Foreskin keratinocyte (primary cell): ENCODE measurements at places on chromosomes 2 and 18.

- peak; percentile 31 for DNase-seq
Observed at GRCh38 chr18:40810372-40810771, 1144.7 kb upstream of the PIK3C3 start.

- DNase-seq, result no peak
Observed at GRCh38 chr2:214904634-214905033, 95.2 kb upstream of the BARD1 start.

- DNase-seq, result no peak
Observed at GRCh38 chr18:28409811-28410210, 232.9 kb upstream of the CDH2 start.

- no peak for DNase-seq
Observed at GRCh38 chr2:136168720-136169119, 50.8 kb upstream of the CXCR4 start.

- DNase-seq, result no peak
Observed at GRCh38 chr2:170341684-170342623, 164.0 kb downstream of the MYO3B start.

- no peak for DNase-seq
Observed at GRCh38 chr2:10847008-10847407, 34.4 kb upstream of the PDIA6 start.

DNA sequence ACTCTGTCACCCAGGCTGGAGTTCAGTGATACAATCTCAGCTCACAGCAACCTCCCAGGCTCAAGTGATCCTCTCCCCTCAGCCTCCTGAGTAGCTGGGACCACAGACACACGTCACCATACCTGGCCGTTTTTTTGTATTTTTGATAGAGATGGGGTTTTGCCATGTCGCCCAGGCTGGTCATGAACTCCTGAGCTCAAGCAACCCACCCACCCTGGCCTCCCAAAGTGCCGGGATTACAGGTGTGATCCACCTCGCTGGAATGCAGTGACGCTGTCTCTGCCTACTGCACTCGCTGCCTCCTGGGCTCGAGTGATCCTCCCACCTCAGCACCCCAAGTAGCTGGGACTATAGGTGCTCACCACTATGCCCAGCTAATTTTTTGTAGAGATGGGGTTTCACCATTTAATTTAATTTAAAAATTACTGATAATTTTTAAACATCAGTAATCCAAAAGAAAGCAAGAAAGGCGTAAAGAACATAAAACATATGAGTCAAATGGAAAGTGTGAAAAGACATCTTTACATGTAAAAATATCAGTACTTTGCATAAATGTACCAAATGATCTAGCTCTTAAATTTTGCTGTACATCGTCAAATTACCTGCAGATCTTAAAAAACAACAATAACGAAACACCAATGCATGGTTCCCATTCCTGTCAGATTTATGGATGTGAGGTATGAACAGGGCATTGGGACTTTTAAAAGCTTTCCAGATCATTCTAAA, 2.8 kb upstream of the ZNF236 start:
- no peak for DNase-seq

- DNase-seq, result peak; percentile 18
Observed at GRCh38 chr2:135913727-135914365, 37.6 kb upstream of the MCM6 start.

DNA sequence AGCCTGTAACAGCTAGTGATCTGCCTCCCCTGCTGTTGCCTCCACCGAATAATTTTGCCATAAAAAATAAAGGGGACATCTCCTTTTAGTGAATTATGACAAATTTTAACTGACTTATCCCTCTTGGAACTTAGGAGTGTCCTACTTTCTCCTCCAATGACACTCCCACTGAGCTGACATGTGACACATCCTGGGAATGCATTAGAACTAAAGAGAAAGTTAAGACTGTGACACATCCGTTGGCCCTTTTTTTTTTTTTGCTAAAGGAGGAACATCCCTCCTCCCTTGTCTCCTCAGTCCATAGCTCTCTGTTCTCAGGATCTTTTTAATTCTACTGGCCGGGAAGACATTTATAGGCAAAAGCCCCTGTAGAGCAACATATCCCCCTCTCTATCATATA, 268.2 kb downstream of the NRXN1 start:
- DNase-seq, result no peak

- DNase-seq, result no peak
Observed at GRCh38 chr2:121567957-121568409, 37.3 kb downstream of the RNU4ATAC start.

DNA sequence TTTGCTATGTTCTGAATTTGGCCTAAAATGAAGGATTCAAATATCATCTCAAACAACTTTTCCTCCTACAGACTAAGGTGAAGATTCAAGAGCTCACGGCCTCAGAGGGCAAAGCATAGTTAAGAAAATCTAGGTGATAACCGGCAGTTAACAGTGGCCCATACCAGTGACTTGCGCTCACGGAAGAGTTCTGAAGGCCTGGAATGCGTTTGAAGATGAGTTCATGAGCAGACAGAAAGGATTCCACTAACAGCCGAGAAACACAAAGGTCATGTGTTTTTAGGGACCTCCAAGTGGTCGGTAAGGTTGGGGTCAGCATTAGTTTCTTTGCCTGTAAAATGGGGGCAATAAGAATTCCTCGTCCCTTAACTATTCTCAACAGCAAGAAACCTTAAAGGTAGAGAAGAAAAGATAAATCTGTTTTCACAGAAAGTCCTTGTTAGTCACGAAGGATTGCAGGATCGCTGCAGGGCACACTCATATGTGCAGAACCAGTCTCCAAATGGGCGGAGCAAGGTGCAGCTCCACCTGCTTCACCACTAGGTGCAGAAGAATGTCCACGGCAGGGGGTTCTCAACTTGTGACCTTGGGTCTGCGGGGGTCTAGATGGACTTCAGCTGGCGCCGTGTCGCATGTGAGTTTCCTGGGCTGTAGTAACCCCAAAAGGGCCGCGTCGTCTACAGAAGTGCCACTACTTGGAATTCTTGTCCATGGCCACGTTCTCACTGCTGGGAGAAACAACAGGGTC, 708 bp upstream of the RPIA start:
- DNase-seq, result peak; percentile 69

GRCh38 chr2:160405077-160405867, 88.3 kb downstream of the RBMS1 start:
- no peak for DNase-seq

DNA sequence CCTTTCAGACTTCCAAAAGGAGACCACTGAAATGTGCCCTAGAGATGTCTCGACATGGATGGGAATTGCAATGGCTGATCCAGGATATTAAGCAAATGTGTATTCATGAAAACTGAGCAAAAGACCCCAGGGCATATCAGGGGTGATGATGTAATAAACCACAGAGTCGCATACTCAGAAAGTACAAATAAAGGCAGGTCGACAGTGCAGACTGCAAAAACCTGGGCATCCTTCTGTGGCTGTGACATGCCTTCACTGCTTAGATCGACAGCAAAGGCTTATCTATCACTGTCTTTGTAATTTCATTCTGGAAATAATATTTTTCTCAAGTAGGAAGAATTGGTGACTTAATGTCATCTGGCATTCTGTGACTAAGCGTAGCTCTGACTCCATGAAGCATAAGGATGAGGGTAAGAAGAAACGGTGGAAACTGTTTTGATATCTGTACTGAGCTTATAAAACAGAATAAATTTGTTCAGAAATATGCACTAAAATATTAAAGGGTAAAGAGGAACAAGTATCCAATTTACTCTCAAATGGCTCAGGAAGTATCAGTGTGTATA, 115.6 kb upstream of the NRP2 start:
- peak; percentile 12 for DNase-seq

- DNase-seq, result no peak
Observed at GRCh38 chr2:2269989-2270562, 61.0 kb downstream of the MYT1L start.

DNA sequence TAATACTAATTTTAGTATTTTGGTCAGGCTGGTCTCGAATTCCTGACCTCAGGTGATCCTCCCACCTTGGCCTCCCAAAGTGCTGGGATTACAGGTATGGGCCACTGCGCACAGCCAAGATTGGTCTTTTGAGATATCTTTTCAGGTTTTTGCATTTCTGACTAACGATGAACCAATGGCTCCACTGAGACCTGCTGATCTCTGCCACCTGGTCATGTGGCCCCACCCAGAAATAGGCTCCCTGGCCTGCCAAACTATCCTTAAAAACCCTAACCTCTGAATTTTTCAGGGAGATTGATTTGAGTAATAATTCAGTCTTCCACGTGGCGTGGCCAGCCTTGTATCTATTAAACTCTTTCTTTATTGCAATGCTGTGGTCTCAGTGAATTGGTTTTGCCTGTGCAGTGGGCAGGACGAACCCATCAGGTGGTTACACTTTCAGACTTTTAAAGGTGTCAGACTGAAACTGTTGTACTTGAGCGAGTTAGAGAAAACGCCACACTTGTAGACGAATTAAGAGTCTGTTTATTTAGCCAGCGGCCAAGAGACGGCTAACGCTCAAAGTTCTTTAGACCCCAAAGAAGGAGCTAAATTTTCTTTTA, 85.8 kb upstream of the MSH6 start:
- no peak for DNase-seq

DNA sequence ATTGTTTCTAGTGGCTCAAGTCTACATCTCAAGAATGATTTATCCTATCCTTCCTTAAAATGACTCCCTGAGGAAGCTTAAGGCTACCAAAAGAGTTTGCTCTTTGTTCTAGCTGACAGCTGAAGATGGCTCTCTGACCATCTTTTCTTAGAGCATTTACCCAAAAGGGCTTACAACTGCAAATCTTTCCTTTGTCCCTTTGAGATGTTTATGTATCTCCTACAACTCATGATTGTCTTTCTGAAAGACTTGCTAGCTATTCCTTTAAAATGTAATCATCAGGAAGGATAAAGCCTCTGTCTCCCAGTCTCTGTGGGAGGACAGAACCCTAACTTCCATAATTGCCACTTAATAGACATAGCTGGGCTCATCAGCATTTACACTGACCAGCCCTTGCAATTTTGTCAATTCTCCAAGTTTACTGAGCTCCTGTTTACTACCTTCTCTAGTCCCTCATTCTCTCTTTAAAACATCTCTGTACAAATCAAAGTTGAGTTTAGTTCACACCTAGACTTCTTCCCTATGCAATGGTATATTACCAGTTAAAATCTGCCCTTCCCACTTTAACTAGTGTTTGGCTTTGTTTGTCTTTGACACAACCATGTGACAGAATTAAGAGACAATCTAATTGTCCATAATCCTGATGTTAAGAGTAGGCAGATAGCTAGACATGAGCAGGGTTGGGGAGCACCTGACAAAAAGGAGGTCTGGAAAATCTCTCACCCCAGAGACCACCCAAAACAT, 188.2 kb downstream of the PTH2R start:
- no peak for DNase-seq

- no peak for DNase-seq
Observed at GRCh38 chr2:102296449-102296848, 14.9 kb upstream of the IL1RL1 start.

GRCh38 chr2:227164763-227165291, 403 bp downstream of the COL4A3 start:
- no peak for DNase-seq

DNA sequence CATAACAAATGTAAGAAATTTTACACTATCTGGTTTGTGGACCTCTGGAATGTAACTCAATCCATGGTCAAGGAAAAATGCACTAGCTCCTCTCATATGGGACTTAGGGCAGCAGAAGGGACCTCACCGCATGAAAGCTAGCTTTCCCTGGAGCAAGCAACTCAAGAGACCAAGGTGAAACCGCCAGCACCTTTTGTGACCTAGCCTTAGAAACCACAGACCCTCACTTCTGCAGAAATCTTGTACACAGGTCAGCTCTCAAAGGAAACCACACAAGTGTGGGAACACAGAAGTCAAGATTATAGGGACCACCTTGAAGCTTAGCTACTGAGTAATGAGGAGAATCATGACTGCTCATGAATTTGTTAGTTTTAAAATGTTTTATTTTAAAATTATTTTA, 222.5 kb downstream of the DLGAP1 start:
- DNase-seq, result no peak
